ENCODE measurements at places on chromosomes 16 and 17.
A peak's percentile ranks its signal among the peaks of the same experiment; 100 is the strongest.

GRCh38 chr17:21171309-21171922 lies 42.5 kb downstream of the TMEM11 start:
- DNase-seq: no peak

GRCh38 chr16:84895016-84895415 lies 75.2 kb downstream of the CRISPLD2 start:
- DNase-seq: no peak

GRCh38 chr16:24253192-24253591 lies 2.9 kb upstream of the CACNG3 start:
- DNase-seq: peak; percentile 23

DNA sequence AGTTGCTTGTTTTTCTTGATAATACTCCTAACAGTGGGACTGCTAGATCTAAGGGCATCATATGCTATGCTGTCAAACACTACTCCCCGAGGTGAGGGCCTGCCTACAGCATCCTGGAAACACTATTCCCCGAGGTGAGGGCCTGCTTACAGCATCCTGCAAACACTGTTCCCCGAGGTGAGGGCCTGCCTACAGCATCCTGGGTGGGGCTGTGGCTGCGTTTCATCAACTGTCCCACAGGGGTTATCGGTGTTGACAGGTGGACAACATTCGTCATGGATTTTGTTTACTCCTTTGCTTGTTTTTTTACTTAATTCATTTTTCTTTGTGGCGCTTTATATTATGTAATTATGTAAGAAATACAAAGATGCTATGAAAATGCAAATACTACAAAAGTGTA lies 22.5 kb downstream of the NPRL3 start:
- DNase-seq: no peak

GRCh38 chr17:48002916-48003416 lies 32.1 kb downstream of the CDK5RAP3 start:
- DNase-seq: peak; percentile 65
